Fibroblast of the aortic adventitia (primary cell): ENCODE measurements at places on chromosomes 7 and 10. TPM values are rescaled to one million over a fixed set of nuclear protein-coding genes. Genes with fewer than 3 reads are reported as not detected.

- peak; percentile 34 for DNase-seq
Measured at GRCh38 chr10:18229826-18230225, 89.6 kb downstream of the CACNB2 start.

STEAP1 gene
- total RNA-seq, result 23.5 and 83.4 TPM in 2 replicates

GRCh38 chr7:130277763-130278643 is 11.3 kb downstream of the CPA2 start:
- DNase-seq, result peak; percentile 79

GRCh38 chr10:21238044-21238443 is 287.4 kb downstream of the SKIDA1 start:
- DNase-seq, result no peak

DNA sequence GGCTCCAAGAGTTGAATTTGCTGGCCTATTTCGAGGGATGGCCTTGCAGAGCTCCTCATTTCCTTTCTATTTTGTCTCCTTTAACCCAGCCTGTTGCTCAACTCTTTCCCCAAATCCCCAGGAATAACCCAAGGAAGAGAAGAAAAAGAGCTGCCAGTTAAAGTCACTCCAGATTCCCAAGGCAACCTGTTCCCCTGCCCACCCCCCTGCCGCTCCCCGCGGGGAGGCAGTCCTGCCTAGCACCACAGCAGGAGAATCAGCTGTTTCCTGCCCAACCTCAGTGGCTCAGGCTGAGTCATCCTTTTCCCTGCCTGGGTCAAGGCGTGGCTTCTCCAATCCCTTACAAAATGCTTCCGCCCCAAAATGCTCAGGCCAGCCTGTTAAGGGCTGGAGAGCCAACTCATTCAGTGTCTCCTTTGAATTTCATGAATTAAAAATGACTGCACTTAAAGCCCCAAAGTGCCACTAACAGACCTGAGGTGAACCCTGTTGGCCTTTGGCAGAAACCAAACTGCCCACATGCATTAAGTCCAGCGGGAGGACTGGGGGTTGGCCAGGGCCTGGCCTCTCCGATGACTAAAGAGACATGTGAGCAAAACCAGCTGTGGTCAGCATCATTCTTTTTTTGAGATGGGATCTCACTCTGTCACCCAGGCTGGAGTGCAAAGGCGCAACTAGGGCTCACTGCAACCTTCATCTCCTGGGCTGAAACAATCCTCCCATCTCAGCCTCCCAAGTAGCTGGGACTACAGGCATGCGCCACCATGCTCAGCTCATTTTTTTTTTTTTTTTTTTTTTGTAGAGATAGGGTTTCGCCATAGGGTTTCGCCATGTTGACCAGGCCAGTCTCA is 83.2 kb upstream of the KIF5B start:
- peak; percentile 95 for DNase-seq

DNA sequence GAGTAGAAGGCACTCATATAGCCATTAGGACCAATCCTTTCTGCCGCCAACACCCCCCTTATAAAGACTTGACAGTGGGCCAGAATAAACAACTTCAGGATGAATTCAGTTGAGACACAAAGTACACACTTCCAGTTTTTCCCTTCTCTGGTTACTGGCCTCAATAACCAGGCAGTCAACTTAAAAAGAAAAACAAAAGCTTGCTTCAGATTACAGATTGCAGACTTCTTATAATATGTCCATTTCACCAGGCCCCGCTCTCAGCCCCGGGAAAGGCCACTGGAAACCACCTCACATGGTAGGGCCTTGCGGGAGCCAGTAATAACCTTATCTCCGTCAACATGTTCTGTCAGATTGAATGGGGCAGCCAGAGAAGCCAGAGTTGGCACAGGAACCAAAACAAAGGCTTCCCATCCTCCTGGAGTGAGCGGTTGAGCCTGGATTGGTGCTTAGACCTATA is 108.8 kb downstream of the EGFR start:
- DNase-seq, result peak; percentile 69

CELF2 gene
- 21.9 and 42.8 TPM in 2 replicates for total RNA-seq
